Skin of body (tissue), 3 donors: ENCODE measurements at places on chromosomes 2 and 18. TPM values are rescaled to one million over a fixed set of nuclear protein-coding genes. Genes with fewer than 3 reads are reported as not detected.

GRCh38 chr2:217412721-217413120 lies 552.9 kb upstream of the TNP1 start:
- DNase-seq, result peak; percentile 85

GRCh38 chr18:23596183-23596582 lies 9.9 kb upstream of the NPC1 start:
- DNase-seq, result no peak

DNA sequence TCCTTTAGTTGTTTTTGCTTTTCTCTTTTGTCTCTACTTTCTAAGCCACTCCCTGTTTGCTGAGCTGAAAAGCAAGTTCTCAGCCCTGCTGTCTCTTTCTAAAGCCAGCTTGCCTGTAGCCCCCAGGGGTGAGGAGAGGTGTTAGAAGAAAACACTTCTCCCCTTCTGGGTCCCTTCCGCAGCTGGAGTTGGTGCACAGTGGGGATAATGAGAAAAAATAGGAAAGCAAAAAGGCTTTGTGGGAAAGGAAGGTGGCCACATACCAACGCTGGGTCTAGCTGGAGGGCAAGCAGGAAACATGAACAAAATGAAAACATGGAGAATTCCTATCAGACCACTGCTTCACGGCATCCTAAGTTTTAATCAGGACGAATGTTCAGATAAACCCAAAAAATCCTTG lies 15.5 kb upstream of the SLC20A1 start:
- no peak for DNase-seq

DNA sequence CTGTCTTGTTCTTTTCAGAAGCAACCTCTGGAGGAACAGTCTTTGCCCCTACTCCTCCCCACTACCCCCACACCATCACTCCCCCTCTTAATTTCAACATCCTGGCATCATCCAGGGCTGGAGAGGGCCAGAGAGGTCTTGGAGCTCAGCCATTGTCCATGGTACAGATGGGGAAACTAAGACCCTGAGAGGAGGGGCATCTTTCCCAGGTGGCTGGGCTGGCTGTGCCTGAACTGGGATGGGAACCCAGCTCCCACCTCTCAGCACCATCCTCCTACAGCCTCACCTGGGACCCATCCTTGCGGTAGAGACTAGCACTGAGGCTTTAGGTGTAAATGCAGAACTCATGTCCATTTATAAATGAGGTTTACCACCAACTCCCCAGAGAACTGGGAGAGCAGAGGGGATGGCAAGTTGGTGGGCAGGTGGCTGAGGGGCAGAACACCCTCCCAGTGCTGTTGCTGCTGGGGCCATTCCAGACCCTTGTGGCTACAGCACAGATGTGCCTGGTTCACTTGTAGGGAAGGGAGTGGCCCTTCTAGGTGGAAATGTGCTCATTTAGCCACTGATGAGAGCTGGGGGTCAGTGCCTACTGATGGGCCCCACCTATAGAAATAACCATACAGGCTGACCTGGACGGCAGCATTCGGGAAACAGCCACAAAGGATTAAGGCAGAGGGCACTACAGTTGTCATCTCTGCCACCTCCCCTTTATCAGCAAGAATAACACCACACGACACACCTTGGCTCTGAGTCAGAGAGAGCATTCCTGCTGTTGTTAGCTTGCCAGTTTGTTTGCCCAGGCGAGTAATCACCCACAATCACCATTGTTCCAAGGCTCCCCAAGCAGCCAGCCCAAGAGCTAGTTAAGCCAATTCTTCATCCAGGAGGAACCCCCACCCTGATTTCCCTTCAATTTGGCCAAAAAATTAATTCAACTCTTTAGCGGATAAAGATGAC lies 2.1 kb downstream of the MLPH start:
- no peak for DNase-seq

RANBP2 gene
- total RNA-seq, result 78.4 TPM

DNA sequence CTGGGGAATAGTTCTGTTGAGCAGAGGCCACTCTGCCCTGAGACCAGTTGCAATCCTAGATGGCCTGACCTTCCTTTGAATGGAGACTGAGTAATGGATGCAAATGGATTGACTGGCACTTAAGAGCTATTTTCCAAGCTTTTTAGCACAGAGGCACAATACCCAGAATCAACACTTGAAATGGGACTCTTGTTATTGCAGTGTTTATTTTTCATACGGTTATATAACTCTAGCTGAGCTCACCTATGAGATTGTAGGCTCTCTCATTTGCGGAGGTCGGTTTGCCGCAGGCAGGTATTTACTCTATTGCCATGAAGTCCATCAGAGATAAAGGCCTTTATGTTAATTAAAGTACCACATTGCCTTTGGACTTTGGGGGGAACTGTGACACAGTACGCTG lies 422.3 kb upstream of the CELF4 start:
- DNase-seq, result no peak

- DNase-seq, result no peak
These were observed 24.9 kb upstream of the COL3A1 start for GRCh38 chr2:188949046-188949818.

C2orf78 gene
- total RNA-seq, result not detected

GRCh38 chr2:23788100-23788499 lies 138.8 kb downstream of the ATAD2B start:
- DNase-seq, result no peak

LINC00305 gene
- total RNA-seq, result not detected

GRCh38 chr2:220348206-220348605 lies 720.8 kb downstream of the SLC4A3 start:
- DNase-seq, result no peak
